Endothelial cell (in vitro differentiated cells): ENCODE measurements at places on chromosomes 16 and 17.
A peak's percentile ranks its signal among the peaks of the same experiment; 100 is the strongest.

DNA sequence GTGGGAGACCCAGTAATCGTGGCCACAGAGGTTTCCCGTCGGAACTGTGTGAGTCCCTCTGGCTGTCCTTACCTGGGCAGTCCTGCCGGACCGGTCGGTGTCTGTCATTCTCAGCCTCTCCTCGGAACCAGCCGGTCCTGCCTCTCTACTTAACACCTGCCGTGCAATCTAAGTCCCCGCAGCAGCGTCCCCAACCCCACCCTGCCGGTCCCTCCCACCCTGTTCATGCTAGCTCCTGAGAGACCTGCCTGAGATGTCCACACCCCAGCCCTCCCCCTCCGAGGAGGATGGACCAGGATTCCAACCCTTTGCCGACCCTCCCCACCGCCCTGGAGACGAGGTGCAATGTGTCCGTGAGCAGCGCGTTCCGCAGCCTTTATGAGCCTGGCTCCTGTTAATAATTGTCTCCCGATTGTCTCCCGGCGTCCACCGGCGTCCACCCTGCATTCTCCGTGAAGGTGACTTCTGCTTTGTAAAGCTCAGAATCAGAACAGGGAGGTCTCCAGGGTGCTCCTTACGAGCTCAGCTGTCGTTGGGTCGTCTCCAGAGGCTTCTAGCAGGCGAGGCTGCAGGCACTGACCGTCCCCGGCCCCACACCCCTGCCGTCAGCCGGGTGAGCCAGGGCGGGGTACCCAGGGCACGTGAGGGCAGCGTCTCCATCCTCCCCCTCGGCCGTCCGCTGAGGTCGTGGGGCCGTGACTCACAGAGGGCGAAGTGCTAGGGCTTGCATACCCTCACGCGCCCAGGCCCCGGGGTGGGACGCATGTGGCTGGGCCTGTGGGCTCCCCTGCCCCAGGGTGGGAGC lies 10.1 kb downstream of the METRNL start:
- no peaks in the 10 kb centered on the region for H3K4me1 ChIP-seq
- no peak overlapping the region for H3K4me3 ChIP-seq
- H3K36me3 ChIP-seq: no peaks in the 10 kb centered on the region
- no peak overlapping the region for H3K27ac ChIP-seq
- peaks cover 6% of the 10 kb centered on the region for H3K27me3 ChIP-seq

- H3K4me3 ChIP-seq: peak overlapping the region; percentile 44
- H3K27ac ChIP-seq: no peak overlapping the region
- peaks cover 17% of the 10 kb centered on the region for H3K4me1 ChIP-seq
- peaks cover 20% of the 10 kb centered on the region for H3K27me3 ChIP-seq
- H3K36me3 ChIP-seq: peaks cover 54% of the 10 kb centered on the region
Measured at GRCh38 chr17:82172486-82173160, 40.0 kb downstream of the CCDC57 start.

DNA sequence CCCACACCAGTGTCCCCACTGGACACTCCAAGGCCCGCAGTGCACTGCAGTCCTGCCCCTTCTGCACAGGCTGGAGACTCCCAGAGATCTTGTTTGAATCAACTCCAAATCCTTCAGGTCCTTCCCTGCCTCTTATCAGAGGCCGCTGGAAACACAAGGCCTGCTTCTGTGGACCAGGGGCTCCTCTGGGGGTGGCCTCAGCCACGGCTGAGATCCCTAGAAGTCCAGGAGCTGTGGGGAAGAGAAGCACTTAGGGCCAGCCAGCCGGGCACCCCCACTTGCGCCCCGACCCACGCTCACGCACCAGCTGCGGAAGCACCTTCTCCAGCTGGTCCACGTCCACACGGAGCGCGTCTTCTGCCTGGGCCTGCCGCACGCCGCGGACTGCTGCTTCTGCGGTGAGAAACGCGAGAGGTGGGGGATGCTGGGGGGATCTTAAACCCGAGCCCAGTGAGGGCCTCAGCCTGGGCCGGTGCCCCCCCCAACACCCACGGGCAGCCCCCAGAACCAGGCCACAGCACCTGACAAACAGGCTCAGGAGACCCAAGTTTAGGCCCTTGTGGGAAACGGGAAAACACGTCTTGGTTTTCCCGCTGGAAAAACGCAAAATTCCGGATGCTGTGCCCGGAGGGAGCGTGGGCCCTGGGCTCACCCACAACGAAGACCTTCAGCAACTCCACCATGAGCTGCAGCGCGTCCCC lies 3.5 kb downstream of the CENPX start:
- no peak for DNase-seq
- no peak overlapping the region for H3K4me3 ChIP-seq
- peaks cover 3% of the 10 kb centered on the region for H3K27me3 ChIP-seq
- H3K4me1 ChIP-seq: peaks cover 5% of the 10 kb centered on the region

GRCh38 chr16:998211-998610 lies 16.6 kb downstream of the SOX8 start:
- H3K4me1 ChIP-seq: peaks cover 3% of the 10 kb centered on the region
- H3K4me3 ChIP-seq: no peak overlapping the region
- H3K36me3 ChIP-seq: peaks cover 13% of the 10 kb centered on the region
- peaks cover 3% of the 10 kb centered on the region for H3K27me3 ChIP-seq
